ENCODE measurements at places on chromosomes 7 and 10. TPM values are rescaled to one million over a fixed set of nuclear protein-coding genes. Genes with fewer than 3 reads are reported as not detected.

UNC5B gene
- 12.6 TPM for total RNA-seq

KCNIP2 gene
- not detected for total RNA-seq

COX15 gene
- total RNA-seq = 23.6 TPM

CFAP58 gene
- total RNA-seq = 1.1 TPM

ZNF679 gene
- not detected for total RNA-seq

PVRIG gene
- total RNA-seq = not detected

WEE2 gene
- not detected for total RNA-seq

TMEM140 gene
- total RNA-seq = not detected

AKR1C3 gene
- total RNA-seq = 3.7 TPM

RBM20 gene
- not detected for total RNA-seq

FXYD4 gene
- total RNA-seq = not detected

GCK gene
- total RNA-seq = 0.34 TPM

HPS1 gene
- 31.6 TPM for total RNA-seq

TAC1 gene
- total RNA-seq = not detected

EPDR1 gene
- 0.15 TPM for total RNA-seq

ASB10 gene
- not detected for total RNA-seq

INMT gene
- total RNA-seq = not detected

ZNF12 gene
- total RNA-seq = 6.4 TPM

ZNF425 gene
- 2.5 TPM for total RNA-seq

SPDYE11 gene
- total RNA-seq = not detected

PPP1R17 gene
- total RNA-seq = not detected

H2BK1 gene
- total RNA-seq = not detected

PGAM2 gene
- total RNA-seq = not detected

STEAP4 gene
- 0.76 TPM for total RNA-seq

SLC18A3 gene
- not detected for total RNA-seq

HEPACAM2 gene
- total RNA-seq = not detected

SSC4D gene
- total RNA-seq = 0.87 TPM

FGFBP3 gene
- total RNA-seq = 0.08 TPM

ZMIZ2 gene
- total RNA-seq = 9.4 TPM

LRMDA gene
- total RNA-seq = 0.39 TPM

TFEC gene
- total RNA-seq = not detected

SUGCT gene
- total RNA-seq = 36.2 TPM

SEMA3C gene
- total RNA-seq = 111 TPM

GIMAP6 gene
- not detected for total RNA-seq

SFRP5 gene
- total RNA-seq = not detected

TUBAL3 gene
- total RNA-seq = 1.5 TPM

AOAH gene
- total RNA-seq = not detected

CPA2 gene
- total RNA-seq = 0.11 TPM

GJD4 gene
- not detected for total RNA-seq

FAM3C gene
- 45.6 TPM for total RNA-seq

PCLO gene
- total RNA-seq = 4.1 TPM

CALML3 gene
- total RNA-seq = 58.4 TPM

HYAL4 gene
- not detected for total RNA-seq

Measured in hair follicular keratinocyte (primary cell).